ENCODE measurements at places on chromosomes 1 and 21.

- no peak for DNase-seq
These were observed 126.5 kb downstream of the KCNN3 start for GRCh38 chr1:154743526-154744036.

DNA sequence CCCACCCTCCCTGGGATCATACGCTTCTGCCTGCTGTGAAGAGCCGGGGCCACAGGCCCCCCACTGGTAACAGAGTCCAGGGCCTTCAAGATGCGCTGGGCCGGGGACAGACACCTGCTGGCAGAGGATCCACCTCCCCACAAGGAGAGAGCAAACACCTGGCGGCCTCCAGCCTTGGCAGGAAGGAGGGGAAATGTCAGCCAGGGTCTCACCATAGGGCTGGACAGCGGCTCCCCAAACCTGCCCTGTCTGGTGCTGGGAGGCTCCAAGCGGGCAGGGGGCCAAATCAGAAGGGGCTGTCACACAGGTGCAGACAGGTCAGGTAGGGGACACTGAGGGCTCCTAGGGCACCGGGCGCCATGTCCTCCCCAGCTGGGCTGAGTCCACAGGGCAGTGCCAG, 58.9 kb downstream of the KCNAB2 start:
- no peak for DNase-seq

- DNase-seq, result no peak
These were observed 4.3 kb upstream of the IL22RA1 start for GRCh38 chr1:24147194-24147593.

- no peak for DNase-seq
These were observed 20.6 kb downstream of the CCDC190 start for GRCh38 chr1:162840250-162840839.

- DNase-seq, result peak; percentile 91
These were observed 66.0 kb downstream of the BCAR3 start for GRCh38 chr1:93615582-93616150.

- DNase-seq, result no peak
These were observed 38.4 kb upstream of the FGGY start for GRCh38 chr1:59258412-59259032.

- peak; percentile 100 for DNase-seq
These were observed 247 bp upstream of the DOP1B start for GRCh38 chr21:36156339-36156814.

DNA sequence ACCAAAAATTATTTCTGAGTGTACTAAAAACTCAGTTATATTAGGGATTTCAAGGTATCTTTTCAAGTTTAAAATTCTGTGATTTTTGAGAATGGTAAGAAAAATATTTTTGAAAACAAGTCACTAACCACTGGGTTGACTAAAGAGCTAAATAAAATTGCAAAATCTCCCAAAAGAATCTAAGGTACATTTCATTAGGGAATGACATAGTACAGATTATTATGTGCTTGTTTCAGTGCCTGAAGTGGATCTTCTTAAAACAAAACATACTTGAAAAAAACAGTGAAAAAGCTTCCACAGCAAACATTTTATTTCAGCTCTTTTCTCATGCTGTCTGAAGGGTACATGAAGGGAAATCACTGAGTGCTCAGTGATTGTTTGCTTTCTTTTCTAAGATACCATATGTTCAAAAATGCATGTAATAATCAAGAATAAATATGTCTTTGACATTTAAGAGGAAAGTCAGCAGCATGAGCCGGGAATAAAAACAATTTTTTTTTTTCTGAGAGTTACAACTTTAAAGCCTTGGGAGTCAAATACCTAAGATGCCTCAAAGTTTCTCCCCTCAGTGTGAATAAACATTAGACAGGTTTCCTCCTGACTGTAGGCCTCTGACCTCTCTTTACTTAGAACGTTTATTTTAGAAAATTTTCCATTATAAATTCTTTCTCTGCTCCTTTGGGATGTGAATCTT, 200.7 kb downstream of the KCNT2 start:
- no peak for DNase-seq

GRCh38 chr1:62395291-62395690, 41.6 kb upstream of the USP1 start:
- no peak for DNase-seq

GRCh38 chr1:47919113-47919833, 77.9 kb downstream of the TRABD2B start:
- no peak for DNase-seq

DNA sequence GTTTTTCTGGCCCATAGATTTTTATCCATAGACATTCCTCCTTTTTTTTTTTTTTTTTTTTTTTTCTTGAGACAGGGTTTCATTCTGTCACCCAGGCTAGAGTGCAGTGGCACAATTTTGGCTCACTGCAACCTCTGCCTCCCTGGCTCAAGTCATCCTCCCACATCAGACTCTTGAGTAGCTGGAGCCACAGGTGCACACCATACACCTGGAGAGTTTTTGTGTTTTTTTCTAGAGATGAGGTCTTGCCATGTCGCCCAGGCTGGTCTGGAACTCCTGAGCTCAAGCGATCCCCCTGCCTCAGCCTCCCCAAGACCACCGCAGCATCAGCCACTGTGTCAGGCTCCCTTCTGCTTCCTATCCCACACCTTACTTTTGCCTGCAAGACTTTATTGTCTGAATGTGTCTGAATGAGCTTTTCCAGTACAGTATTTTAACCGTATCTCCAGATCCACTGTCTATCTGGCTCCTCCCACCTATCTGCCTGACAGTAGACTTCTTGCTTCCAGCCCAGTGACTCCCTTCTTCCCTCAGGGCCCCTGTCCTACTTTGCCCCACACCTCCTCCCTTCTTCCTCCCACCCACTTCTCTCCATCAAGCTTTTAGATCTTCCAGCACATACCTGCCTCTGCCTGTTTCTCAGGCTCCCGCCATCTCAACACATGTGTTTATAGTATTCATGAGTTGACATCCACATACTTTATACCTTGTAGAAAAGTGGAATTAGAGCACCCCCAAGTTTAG, 6.1 kb downstream of the C1orf21 start:
- no peak for DNase-seq

DNA sequence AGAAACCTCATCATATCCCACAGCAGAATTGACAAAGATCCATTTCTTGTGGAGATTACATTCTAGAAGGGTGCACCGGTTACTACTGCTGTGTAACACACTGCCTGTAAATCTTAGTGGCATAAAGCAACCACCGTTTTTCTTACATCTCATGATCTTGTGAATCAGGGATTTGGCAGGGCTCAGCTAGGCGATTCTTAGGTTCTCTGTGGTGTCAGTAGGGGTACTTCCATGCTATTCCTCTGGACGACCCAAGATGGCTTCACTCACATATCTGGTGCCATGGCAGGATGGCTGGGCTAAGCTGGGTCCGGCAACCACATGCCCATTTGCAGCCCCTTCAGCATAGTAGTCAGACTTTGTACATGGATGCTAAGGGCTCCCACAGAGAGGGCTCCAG, 179.8 kb upstream of the TMEM51 start:
- DNase-seq, result no peak

GRCh38 chr1:16342331-16343062, 9.8 kb downstream of the FBXO42 start:
- no peak for DNase-seq
